ENCODE measurements at places on chromosomes 13 and 19. TPM values are rescaled to one million over a fixed set of nuclear protein-coding genes. Genes with fewer than 3 reads are reported as not detected.

DNA sequence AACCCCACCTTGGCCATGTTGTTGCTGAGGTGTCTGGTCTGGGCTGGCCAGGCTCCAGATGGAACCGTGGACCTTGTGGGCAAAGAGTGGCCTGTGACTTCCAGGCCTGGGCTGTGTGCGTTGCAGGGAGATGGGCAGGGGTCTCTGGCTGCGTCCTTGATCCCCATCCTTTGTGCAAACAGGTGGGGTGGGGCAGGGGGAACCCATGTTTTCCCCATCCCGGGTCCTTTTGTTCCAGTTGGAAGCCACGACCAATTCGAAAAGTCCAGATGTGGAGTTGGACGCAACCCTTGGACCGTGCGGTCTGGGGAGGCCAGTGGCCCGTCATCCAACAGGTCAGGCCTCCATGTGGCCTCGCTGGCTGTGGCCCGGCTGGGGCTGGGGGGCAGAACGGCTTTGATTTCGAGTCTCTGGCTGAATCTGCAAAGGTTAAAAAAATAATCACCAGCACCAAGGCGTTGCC, 13.1 kb upstream of the COMP start:
- no peak for ATAC-seq

DNA sequence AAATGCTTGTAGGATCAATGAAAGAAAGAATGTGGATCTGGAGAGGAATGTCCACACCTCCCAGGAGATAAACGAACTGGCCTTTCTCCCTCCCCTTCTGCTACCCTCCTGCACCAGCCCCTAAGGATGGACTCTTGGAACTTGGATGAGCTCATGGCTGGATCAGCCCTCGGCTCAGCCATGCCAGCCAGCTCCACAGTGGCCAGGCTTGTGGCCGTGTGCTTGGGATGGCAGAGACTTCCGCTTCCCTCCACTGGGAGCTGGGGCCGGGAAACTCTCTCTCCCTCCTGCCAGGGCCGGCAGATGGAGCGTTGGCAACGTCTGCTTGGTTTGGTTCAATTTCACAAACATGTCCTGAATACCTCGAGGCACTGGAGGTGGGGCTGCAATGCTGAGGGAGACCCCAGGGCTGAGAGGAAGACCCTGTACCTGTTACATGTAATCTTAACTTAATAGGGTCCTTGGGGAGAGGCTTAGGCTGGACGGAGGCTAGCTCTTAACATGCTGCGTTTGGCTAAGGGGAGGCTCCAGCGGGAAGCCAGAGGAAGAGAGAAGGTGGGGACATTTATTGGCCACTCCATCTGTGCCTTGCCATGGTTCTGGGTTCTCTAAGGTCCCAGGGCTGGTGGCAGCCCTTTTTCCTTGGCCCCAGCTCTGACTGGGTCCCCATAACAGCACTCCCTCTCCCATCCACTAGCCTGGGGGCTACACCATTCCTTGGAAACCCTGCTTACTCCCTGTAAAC, 152.5 kb downstream of the IER2 start:
- ATAC-seq = no peak

Gene YJEFN3
- 1.00 TPM for total RNA-seq

GRCh38 chr13:20291675-20292074, 59.6 kb upstream of the GJB6 start:
- no peak for ATAC-seq

Gene ITGBL1
- total RNA-seq = 0.40 TPM

Gene PRSS57
- total RNA-seq = not detected

- ATAC-seq = no peak
These were observed 349.1 kb downstream of the LIG4 start for GRCh38 chr13:107866032-107866940.

GRCh38 chr13:37295071-37295470, 189.6 kb upstream of the CSNK1A1L start:
- ATAC-seq = peak; percentile 83

DNA sequence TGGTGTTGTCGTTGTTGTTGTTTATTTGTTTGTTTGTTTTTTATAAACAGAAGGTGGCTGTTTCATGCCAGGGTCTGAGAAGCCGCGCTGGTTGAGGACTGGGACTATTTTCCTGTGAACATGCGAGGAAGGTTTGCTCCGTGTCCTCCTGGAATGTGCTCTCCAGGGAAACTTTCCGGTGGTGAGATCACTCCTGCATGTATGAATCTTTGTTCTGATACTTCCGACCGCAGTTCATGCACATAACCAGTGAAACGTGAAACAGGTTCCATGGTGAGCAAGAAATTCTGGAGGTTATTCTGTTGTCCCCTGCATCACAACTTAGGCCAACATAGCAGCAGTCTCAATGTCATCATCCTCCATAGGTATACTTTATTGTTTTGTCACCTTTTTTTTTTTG, 187.6 kb upstream of the ARGLU1 start:
- no peak for ATAC-seq

Gene DENND1C
- 1.3 TPM for total RNA-seq

DNA sequence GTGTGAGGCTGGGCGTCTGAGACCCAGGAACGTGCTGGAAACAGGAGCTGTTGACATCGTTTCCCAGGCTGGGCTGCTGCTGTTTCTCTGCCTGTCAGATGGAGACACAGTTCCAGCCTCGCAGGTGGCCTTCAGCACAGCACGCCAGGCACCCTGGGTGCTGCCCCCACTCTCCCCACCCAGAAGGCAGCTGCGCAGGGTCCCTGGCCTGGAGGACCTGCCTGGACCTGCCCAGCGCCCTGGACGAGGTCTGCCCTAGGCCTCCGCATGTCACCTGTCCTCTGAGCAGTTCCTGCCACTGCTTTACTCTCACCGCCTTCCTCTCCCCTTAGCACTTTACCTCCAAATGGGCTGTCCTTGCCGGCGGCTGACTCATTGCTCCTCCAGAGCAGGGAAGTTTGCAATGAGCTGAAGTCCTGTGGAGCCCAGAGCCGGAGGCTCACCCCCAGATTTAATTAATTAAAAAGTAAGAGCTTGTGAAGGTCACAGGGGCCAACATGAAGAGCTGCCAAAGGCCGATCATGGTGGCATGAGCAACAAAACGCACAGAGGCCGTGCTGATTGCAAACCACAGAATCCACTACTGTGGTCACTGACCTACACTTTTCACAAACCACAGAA, 32.2 kb downstream of the C13orf46 start:
- ATAC-seq = peak; percentile 33

DNA sequence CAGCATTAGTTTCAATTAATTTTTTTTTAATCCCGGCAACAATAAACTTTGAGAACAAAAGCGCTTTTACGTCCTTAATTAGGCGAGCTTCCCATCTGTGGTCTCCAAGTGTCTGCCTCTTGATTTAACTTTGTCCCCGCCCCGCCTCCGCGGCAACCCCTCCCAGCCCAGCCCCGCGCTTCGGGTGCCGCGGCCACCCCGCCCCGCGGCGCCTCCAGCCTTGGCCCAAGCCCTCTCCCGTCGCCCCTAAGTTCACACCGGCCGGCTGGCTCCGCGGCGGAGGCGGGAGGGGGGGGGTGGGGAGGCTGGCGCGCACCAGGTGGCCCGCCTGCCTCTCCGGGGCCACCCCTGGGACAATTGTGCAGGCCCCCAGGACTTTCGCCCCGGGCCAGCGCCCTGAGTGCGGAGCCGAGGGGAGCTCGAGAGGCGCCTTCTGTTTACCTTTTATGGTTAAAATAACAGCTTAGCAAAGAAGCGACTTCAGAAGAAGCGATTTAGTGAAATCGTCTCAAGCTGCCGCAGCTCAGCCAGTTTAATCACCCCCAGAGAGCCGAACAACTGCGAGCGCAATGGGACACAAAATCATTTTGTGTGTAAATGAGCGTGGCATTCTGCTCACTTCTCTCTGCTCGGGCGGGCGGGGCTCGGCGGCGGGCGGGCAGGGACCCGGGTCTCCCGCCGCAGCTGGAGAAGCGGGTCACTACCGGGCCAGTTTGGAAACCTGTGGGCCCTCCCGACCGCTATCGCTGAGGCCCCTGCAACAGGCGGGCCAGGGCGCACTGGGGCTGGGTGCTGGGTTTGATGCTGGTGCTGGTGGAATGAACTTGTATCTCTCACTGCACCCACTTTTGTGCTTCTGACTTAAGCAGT, 1.4 kb downstream of the KCTD15 start:
- peak; percentile 62 for ATAC-seq

Gene ZNF556
- 0.60 TPM for total RNA-seq

Gene MISP3
- 3.4 TPM for total RNA-seq

Gene SIGLEC5
- not detected for total RNA-seq

Gene NFIX
- total RNA-seq = 101 TPM

DNA sequence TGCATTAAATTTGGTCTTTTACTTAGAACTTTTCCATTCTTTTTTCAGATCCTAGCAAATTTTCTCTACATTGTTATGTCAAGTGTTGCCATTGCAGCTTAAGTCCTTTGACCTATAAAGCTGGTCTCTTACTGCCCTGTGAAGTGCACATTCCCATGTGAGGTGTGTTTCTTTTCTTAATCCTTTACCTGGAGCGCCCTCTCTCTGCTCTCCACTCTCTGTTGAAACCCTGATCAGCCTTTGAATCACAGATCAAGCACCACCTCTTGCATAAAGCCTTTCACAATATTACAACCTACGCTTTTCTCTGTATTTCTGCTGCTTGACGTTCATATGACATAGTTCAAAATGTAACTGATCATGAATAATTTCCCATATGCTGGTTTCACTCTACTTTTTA, 84.8 kb downstream of the PCDH17 start:
- ATAC-seq = no peak

- ATAC-seq = no peak
These were observed 1.0 kb downstream of the CDC16 start for GRCh38 chr13:114235697-114236096.

Gene PRTN3
- total RNA-seq = not detected

- ATAC-seq = peak; percentile 89
These were observed 61.7 kb downstream of the SERP2 start for GRCh38 chr13:44435142-44435918.

GRCh38 chr13:79448413-79448812, 32.5 kb upstream of the NDFIP2 start:
- ATAC-seq = peak; percentile 82

GRCh38 chr19:33780746-33781145, 15.9 kb upstream of the KCTD15 start:
- no peak for ATAC-seq

DNA sequence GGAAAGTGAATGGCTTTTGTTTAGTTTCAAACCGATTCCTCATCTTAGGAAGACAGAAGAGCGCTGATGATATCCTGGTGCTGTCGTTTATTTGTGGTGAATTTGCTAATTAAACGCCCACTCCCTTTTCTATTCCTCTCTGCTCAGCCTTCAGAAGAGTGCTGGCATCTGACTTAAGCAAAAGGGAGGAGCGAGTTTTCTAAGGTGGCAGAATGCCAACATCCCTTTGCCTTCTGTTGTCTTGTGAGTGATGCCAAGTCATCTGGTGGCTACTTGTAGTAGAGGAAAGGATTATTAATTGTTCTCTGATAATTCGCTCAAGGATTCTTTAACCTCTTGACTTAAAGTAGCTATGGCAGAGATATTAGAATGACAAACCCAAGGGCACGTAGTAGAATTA, 68.1 kb downstream of the ERCC5 start:
- ATAC-seq = peak; percentile 56

Gene NALCN
- total RNA-seq = not detected

DNA sequence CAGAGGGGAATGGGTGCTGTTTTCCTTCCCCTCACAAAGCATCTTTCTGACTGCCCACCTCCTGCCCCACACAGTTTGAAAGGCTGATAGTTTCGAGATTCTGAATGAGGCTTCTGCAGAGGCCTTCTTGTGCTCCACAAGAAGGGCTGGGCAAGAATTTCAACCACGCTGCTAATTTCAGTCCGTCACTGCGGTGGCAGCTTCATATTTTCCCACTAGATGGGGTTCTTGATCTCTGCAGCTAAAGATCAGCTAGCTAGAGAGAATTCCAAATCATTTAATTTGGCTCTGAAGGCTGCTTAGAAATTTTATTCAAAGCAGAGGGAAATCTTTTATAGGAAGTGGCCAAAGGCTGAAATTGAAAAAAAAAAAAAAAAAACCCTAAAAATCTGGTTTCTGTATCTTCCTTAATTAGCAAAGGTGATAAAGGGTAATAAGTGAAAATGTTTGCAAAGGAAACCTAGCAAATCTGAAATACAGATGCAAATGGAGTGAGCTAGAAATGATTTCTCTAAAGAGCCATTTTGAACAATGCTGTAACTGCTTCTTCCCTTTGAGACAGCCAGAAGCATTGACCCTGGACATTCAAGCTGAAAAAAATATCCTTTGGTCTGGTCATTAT, 38.0 kb upstream of the C13orf42 start:
- no peak for ATAC-seq

- no peak for ATAC-seq
These were observed 108.5 kb upstream of the GPC6 start for GRCh38 chr13:93118081-93118615.

DNA sequence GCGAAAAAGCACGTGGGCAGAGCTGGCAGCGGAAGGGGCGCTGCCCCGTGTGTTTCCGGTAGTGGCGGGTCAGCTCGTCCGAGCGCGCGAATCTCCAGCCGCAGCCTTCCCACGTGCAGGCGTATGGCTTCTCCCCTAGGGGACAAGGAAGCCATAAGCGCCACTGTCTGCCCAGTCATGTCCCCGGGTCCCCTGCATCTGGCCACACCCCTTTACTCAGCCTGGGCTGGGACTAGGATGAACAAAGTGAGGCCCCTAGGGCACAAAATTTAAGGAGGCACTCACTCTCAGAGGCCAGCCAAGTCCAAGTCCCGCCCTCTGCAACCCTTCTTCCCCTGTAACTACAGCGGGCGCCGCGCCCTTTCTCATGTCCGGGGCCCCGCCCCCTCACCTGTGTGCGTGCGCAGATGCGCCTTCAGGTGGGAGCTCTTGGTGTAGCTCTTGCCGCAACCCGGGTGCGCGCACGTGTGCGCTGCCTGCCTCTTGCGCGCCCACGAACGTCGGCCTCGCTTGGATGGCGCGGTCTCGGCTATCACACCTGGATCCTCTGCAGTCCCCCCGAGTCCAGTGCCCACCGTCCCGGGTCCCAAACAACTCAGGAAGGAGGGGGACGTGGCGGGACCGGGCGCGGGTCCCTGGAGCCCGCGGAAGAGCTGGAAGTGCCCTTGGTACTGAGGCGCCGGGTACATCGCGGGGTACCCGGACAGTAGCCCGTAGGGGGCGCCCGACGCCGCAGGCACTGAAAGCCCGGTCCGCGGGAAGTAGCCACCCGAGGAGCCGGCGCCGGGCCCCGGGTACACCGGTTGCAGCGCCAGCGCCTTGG, 1.9 kb downstream of the KLF1 start:
- peak; percentile 82 for ATAC-seq

GRCh38 chr19:18179957-18180356, 6.3 kb downstream of the IFI30 start:
- no peak for ATAC-seq

DNA sequence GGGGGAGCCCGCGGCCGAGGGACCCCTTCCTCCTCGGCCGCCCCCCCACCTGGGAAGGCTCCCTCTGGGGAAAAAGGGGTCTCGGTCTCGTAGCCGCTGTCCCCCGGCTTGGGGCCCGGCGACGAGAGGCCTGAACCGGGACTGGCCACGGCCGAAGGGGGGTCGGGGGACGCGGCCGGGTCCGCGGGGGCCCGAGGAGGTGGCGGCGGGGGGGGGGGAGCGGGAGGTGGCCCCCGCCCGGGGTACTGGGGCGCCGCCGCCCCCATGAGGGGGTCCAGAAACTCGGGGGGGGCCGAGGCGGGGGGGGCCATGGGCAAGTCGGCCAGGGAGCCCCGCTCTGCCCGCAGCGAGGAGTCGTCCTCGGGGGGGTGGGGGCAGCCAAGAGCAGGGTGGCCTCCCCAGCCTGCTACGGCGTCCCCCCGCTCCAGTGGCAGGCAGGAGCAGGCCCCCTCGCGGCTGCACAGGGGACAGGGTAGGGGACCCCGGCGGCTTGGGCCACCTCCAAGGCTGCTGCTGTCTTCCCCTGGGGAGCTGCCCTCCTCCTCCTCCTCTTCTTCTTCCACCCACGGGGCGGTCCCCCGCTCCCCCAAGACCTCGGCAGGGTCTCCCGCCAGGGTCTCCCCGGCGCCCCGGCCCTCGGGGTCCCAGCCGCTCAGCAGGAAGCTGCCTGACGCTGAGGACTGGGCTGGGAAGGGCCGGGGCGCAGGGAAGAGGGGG, 12.9 kb downstream of the LMTK3 start:
- no peak for ATAC-seq

Gene IL4I1
- total RNA-seq = not detected

Measured in esophagus mucosa (tissue), 1 donor.